ENCODE measurements at places on chromosomes 2 and 18.

- no peak for DNase-seq
These were observed 43.9 kb downstream of the BOLA3 start for GRCh38 chr2:74103763-74104162.

DNA sequence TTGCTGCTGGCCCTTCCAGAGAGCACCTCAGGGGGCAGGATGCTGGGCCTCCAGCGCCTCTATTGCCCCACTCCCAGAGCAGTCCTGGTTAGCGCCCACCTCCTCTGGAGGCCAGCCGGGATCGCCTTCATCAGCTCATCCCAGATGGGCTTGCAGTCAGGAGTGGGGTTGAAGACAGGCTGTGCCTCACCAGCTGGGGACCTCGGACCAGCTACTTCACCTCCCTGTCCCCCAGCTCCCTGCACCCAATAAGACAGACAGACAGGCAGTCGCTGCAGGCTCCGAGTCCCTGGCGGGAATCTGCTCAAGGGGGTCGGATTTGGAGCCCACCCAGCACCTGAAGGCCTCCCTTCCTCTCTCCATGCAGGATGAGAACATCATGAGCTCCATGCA, 18.9 kb upstream of the FAHD2A start:
- no peak for DNase-seq

GRCh38 chr2:222256250-222256649, 42.5 kb downstream of the PAX3 start:
- no peak for DNase-seq

GRCh38 chr2:89849731-89850130, 1158.3 kb downstream of the RPIA start:
- DNase-seq = no peak

GRCh38 chr18:61980355-61980754, 87.5 kb upstream of the RNF152 start:
- no peak for DNase-seq

All from NCI-H2081 treated with DMSO at 0.1 percent for 48 hours (cell line).